Stimulated activated CD4-positive, alpha-beta T cell treated with anti-CD3 and anti-CD28 coated beads, Interleukin-1b, Interleukin-23, amount 100 ng/mL, for 48 hours (primary cell): ENCODE measurements at places on chromosomes 3 and 15.
A peak's percentile ranks its signal among the peaks of the same experiment; 100 is the strongest.

GRCh38 chr3:46498916-46499519, 1.2 kb downstream of the RTP3 start:
- no peak for DNase-seq

DNA sequence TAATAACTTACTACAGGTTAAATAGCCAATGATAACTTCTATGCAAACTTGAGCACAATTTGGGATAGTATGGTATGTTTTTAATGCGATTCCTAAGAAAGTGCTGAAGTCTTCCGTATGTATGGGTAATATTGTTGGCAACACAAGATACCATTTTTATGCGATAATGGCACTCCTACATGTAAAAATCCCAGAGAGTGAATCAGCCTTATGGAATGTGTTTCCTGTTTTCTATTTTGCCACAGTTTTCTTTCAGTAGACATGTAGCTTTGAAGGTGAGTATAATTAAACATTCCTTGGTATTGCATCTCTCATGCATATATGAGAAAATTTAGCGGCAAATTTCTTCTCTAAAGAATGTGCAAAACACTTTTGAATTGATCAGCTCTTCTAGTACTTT, 396.8 kb upstream of the AZI2 start:
- no peak for DNase-seq

- no peak for DNase-seq
These were observed 490.9 kb upstream of the ADAMTS9 start for GRCh38 chr3:65178703-65179102.

- no peak for DNase-seq
These were observed 231.2 kb downstream of the SLC9A9 start for GRCh38 chr3:143617050-143617449.

GRCh38 chr3:58522759-58523425, 14.1 kb downstream of the ACOX2 start:
- DNase-seq: no peak

- DNase-seq: no peak
These were observed 44.4 kb upstream of the FAN1 start for GRCh38 chr15:30859091-30859874.

DNA sequence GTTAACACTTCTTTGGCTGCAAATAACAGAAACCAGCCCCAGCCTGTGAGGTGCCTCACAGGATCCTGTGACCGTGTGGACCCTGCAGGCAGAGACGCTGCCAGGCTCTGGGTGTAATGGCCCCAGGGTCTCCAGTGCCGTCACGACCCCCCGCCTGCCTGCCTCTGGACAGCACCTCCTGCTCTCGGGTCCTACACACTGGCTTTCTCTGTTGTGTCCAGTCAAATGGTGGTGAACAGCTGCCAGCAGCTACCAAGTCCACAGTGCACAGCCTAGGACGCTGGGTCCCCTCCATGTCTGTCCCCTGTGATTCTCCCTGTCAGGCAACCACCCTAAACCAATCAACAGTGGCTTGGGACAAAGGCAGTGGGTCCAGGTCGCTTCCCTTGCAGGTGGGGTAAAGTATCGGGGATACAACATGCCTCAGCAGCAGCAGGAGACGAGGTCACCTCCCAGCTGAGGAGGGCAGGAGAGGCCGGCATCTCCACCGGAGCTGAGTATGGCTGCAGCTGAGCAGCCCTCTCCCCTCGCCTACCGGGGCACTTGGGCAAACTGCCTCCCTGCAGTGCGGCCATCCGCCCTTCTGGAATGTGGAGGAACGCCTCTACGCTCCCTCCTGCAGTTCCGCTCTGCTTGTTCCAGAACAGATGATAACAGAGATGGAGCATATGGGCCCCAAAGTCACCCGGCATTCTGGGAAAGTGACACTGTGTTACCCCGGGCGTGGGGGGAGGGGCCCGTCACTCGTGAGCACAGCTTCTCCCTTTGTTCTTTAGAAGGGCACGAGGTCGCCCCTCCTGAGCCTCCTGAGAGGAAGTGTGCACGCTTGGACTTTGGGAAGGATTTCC, 21.1 kb upstream of the SKOR1 start:
- no peak for DNase-seq

GRCh38 chr3:128128251-128128650, 4.6 kb upstream of the RUVBL1 start:
- DNase-seq: no peak

GRCh38 chr15:79352206-79352605, 41.3 kb downstream of the TMED3 start:
- DNase-seq: no peak

- no peak for DNase-seq
These were observed 23.0 kb downstream of the ITGA11 start for GRCh38 chr15:68408971-68409370.

- DNase-seq: no peak
These were observed 91.3 kb downstream of the UACA start for GRCh38 chr15:70672081-70672480.

- no peak for DNase-seq
These were observed 259.1 kb downstream of the OPA1 start for GRCh38 chr3:193851941-193852674.

DNA sequence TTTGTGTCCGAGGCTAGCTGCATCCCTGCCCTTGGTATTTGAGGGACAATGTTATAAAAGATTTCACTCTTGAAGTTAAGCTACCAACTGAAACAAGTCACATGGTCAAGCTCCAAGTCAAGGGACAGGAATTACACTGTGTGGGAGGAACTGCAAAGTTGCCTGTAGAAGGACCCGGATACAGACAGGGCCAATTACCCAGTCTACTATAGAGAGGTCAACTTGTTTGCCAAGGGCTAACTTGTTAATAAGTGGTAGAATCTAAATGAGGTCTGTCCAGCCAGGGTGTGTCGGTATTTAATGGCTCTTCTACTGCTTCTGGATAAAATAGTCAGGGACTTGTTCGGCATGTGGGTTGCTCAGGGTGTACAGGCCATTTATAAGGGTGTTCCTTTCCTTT, 55.7 kb downstream of the PTPRG start:
- no peak for DNase-seq

- peak; percentile 3 for DNase-seq
These were observed 785 bp downstream of the MFSD1 start for GRCh38 chr3:158802409-158803268.

- no peak for DNase-seq
These were observed 21.3 kb downstream of the MDFIC2 start for GRCh38 chr3:70291097-70291482.

DNA sequence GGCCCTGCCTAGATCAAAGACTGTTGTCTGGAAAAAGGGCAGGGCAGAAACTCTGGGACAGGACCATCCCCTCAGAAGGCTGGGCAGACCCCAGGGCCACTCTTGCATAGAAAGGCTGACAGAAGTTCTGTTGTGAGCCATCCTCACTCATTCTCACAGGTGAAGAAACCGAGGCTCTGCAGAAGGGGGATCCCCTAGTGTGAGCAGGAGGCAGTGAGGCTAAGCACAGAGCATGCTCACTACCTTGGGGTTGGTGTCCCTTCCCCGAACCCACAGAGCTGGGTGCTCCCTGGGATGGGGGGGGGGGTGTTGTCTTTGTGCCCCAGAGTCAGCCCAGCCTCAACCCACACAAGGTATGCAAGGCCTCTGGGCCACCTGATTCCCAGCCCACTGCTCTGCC, 50.9 kb upstream of the TMEM115 start:
- DNase-seq: no peak

DNA sequence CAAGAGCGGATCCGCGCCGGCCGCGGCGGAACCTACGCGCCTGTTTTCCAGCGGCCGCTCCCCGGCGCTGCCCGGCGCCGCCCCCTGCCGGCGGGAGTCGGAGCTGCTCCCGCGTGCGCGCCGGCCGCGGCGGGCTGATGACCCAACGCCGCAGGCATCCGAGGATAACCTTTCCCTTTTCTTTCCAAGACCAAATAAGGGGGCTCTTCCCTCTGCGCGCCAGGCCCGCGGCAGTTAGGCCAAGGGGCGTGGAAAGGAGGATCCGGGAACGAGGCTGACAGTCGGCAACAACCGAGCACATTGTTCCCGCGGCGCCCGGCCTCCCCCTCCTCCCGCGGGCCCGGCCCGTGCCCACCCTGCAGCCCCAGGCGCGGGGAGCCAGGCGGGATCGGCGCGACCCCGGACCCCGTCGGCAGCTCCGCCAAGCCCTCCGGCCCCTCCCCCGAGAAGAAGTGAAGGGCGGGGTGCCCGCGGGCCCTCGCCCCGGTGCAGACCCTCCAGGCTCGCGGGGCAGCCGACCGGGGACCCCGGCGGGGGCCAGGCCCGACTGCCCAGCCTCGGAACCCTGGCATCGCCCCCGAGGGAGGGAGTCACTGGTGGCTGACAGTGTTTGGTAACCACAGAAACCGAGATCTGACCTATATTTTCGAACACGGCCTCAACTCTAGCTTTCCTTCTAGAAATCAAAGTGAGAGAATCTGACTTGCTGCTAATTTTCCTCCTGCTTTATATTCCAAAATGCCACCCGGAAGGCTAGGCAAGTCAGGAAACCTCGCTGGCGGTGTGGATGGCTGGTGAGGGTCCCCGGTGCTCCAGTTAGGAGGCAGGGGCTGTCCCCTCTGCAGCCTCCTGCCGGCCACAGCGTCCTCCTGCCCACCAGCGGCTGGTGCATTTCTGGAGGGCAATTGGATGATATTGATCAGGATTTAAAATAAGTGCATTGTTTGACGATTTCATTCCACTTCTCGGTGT, 45.6 kb upstream of the SYNM start:
- peak; percentile 29 for DNase-seq

- DNase-seq: no peak
These were observed 110.0 kb upstream of the MELTF start for GRCh38 chr3:197139586-197139985.

DNA sequence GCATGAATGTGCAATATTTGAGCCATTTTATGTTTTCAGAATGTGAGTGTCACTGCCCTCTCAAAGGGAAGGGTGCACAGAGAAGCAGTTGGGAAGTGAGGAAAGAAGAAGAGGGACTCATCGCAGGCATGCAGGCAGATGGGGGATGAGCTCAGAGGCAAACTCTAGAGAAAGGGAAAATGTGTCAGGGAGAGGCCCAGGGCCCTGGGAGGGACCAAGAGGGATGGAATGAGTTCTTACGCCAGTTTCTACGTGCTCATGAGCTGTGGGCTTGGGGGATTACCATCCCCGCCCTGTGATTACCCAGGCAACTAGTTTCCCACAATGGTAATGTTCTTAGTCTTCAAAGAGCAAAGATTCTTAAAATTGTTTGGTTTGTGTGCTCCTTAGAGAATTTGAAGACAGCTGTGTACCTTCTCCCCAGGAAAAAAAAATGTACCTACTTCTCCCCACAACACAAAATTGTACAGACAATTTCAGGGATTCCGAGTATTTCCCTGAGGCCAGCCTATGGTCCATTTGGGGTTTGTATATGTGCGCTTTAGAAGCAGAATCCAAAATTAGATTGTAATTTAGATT, 17.8 kb downstream of the GCSAM start:
- DNase-seq: peak; percentile 33

GRCh38 chr3:45987368-45988291, 8.0 kb downstream of the FYCO1 start:
- no peak for DNase-seq

- DNase-seq: no peak
These were observed 62.2 kb upstream of the SEC61A1 start for GRCh38 chr3:127990051-127990450.

- no peak for DNase-seq
These were observed 32.3 kb downstream of the ATP13A5 start for GRCh38 chr3:193346259-193346658.

GRCh38 chr3:24915639-24916038, 421.0 kb upstream of the THRB start:
- DNase-seq: no peak

DNA sequence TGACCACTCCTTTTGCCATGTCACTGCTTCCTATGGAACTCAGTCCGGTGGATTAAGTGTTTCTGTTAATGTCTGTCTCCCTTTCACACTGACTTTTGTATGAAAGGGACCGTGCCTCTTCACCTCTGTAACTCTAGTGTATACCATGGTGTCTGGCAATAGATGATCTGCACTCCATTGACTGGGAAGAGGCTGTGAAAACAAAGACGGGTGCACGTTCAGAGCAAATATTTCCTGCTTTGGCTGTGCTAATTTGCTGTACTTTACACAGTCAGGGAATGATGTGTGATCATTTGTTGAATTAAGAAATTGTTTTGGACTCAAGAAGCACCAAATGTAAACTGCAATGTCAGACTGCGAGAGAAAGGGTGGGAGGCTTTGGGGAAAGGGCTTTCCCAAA, 315.2 kb downstream of the RORA start:
- no peak for DNase-seq

DNA sequence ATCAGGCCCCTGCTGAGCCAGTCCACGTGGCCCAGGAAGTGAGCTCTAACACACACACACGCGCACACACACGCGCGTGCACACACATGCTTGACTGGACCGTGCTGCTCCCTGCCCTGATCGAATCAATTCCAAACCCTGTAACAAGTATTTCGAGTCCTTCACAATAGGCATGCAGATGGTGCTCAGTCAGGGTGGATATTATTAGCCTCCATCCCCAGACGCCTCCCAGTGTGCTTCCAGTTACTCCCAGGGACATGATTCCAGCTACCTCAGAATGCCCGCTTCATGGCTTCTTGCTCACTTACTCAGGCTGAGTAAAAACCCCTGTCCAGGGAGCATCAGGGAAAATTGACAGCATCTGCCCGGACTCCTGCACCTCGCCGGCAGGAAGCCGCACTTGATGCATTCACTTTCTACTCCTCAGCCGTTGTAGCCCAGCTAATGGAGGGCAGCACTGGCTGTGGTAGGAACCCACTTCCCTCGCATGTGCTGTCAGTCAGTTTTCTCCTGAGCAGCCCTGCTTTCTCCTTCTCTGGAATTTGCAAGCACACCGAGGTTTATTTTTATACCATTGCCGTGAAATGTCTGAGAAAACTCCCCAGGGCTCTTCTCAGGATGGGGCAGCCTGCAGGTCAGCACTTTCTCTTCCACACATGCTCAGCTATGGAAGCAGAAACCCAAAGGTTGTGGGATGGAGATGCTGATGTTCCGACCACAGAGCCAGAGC, 126.1 kb upstream of the ABHD17C start:
- DNase-seq: no peak

GRCh38 chr3:145716519-145716918, 444.5 kb downstream of the PLOD2 start:
- DNase-seq: no peak

- no peak for DNase-seq
These were observed 56.6 kb downstream of the RFTN1 start for GRCh38 chr3:16456784-16457415.

DNA sequence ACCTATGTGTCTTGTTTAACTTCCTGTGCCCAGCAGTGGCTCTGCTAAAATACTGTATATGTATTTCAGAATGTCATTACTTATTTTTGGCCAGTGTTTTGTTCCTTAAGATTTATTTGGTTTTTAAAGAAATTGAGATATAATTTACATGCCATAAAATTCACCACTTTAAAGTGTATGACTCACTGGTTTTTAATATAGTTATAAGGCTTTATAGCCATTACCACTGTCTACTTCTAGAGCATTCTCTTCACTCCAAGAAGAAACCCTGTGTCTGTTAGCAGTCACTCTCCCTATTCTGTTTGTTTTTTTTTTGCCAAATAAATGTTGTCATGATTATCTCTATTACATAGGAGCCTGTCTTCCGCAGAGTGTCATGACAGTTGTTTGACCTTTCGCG, 25.8 kb downstream of the PPM1L start:
- no peak for DNase-seq

GRCh38 chr15:92425578-92426225, 32.0 kb downstream of the ST8SIA2 start:
- no peak for DNase-seq
